Pons (tissue), 1 donor: ENCODE measurements at places on chromosomes 16 and 17.

DNA sequence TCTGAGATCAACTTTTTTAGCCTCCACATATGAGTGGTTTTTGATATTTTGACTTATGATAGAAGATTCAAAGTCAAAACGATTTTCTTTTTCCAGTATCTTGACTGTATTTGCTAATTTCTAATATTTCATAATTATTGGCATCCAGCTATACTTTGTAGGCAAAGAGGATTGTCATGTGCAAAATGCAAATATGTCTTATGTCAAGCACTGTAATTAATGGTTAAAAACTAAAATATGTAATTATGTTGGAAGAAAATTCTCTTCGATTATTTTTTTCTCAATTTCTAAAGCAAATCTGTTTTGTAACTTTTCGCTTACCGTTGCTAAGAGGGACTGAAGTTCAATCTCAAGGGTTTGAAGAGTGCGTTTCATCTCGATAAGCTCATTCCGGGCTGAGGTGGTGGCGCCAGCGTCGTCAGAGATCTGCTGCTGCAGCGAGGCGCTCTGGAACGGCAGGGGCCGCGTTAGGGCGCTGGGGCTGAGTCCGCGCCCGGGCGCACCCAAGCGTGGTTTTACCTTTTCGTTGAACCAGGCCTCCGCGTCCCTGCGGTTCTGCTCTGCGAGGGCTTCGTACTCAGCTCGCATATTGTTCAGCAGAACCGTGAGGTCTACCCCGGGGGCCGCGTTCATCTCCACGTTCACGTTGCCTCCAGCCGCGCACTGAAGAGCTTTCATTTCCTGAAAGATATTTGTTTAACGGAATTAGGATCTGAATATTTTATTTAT is 3.0 kb downstream of the KRT27 start:
- no peak for DNase-seq

- DNase-seq: no peak
These were observed 169.8 kb downstream of the AATF start for GRCh38 chr17:37118366-37119137.

DNA sequence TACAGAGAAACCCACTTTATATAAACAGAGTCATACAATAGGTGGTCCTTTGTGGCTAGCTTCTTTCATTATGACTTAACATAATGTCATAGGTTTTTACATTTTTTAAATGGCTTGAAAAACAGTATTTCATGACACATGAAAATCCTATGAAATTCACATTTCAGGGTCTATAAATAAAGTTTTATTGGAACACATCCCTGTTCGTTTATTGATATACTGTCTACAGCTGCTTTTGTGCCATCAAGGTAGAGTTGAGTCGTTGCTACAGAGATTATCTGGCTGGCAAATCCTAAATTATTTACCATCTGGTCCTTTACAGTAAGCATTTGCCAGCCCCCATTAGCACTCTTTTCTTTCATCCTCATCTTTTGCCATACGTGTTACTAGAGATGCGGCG is 2.3 kb downstream of the VPS4A start:
- no peak for DNase-seq

GRCh38 chr17:46143827-46144236 is 49.4 kb downstream of the KANSL1 start:
- DNase-seq: peak; percentile 73

DNA sequence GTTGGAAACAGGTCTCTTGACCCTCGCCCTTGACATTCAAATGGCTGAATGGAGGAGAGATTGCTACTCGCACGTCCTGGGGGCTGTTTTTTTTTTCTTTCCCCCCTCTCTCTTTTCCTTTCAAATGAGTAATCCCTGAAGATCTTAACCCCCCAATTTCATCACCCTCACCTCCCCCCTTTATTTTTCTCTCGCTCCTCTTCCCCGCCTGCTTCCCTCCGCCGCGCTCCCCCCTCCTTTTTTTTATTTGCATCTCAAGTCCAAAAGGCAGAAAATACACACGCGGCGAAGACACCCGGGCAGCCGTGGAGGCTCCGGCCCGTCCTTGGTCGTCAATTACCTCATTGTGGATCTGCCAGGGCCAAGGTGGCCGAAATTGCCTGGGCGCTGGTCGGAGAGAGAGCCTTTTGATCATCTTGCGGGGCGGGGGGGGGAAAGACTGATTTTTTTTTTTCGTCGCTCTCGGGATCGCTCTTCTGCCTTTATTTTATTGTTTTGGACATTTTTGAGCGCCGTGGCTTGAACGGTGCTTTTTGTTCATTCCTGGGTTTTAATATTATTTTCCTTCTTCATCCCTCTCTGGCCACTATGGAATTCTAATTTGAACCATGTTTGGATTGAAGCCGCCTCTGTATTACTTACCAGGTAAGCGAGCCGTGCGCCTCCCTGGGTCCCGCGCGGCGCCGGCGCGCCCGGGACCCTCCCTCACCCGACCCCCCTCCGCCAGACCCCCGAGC is 57.2 kb upstream of the GSE1 start:
- DNase-seq: no peak

DNA sequence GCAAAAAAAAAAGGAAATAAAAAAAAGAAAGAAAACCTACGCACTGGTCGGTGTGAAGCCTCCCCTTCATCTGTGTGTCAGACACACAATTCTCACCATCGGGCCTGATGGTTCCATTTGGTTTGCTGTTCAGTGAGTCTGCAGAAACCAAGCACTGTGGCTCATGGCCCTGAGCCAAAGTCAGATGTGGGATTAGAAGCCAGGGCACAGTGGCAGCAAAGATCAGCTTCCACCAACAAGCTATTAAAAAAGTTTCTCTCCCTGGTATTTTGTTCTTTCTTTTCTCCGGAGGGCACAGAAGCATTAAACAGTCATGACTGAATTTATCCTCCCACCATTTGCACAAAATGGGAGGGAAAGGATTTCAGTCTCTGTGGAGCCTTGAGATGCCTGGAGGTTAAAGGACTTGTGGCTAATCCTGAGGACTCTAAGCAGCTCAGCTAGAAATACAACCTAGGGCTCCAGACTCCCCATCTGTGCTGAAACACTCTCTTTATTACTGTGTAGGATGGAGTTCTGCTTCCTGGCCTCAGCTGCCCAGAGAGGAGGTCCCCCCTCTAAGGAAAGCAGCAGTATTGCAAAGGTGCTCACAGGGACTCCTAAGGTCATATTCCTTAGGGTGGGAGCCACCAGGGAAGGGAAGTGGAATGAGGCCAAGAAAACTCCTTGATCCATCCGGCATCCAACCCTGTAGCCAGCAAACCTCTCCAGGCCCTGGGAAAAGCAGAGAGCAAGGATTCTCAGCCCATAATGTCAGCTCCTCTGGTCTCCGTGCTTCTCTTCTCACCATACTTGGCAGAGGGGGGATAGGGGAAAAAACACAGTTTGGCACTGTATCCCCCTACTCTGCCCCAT is 28.2 kb downstream of the SLC39A11 start:
- peak; percentile 62 for DNase-seq
